ENCODE measurements at places on chromosomes 4 and X. TPM values are rescaled to one million over a fixed set of nuclear protein-coding genes. Genes with fewer than 3 reads are reported as not detected.

MAGEA1 gene
- not detected for polyA plus RNA-seq

TEX13B gene
- not detected for polyA plus RNA-seq

HCFC1 gene
- polyA plus RNA-seq: 14.0 TPM

GRID2 gene
- not detected for polyA plus RNA-seq

TENM3 gene
- not detected for polyA plus RNA-seq

STPG2 gene
- not detected for polyA plus RNA-seq

TCEAL7 gene
- not detected for polyA plus RNA-seq

TMSB15B gene
- 12.4 TPM for polyA plus RNA-seq

PORCN gene
- polyA plus RNA-seq: 1.5 TPM

SCLT1 gene
- polyA plus RNA-seq: 7.7 TPM

MAGEC3 gene
- polyA plus RNA-seq: not detected

YY2 gene
- polyA plus RNA-seq: 0.66 TPM

FAT4 gene
- not detected for polyA plus RNA-seq

IL9R gene
- 8.6 TPM for polyA plus RNA-seq

MTNR1A gene
- polyA plus RNA-seq: not detected

CLDN34 gene
- polyA plus RNA-seq: not detected

FGD1 gene
- polyA plus RNA-seq: 0.68 TPM

CSAG2 gene
- not detected for polyA plus RNA-seq

ADH1C gene
- not detected for polyA plus RNA-seq

GK2 gene
- not detected for polyA plus RNA-seq

CLGN gene
- polyA plus RNA-seq: not detected

SPANXN4 gene
- polyA plus RNA-seq: not detected

TSPAN6 gene
- polyA plus RNA-seq: not detected

SPANXB1 gene
- polyA plus RNA-seq: not detected

ARHGEF9 gene
- 7.6 TPM for polyA plus RNA-seq

RAB40A gene
- not detected for polyA plus RNA-seq

FGB gene
- polyA plus RNA-seq: not detected

MAGEA2B gene
- not detected for polyA plus RNA-seq

STARD8 gene
- polyA plus RNA-seq: not detected

PAGE5 gene
- polyA plus RNA-seq: not detected

HERC3 gene
- 50.8 TPM for polyA plus RNA-seq

REELD1 gene
- polyA plus RNA-seq: not detected

PQBP1 gene
- polyA plus RNA-seq: 74.9 TPM

SPOCK3 gene
- not detected for polyA plus RNA-seq
